ENCODE measurements at places on chromosomes 11 and 22.

DNA sequence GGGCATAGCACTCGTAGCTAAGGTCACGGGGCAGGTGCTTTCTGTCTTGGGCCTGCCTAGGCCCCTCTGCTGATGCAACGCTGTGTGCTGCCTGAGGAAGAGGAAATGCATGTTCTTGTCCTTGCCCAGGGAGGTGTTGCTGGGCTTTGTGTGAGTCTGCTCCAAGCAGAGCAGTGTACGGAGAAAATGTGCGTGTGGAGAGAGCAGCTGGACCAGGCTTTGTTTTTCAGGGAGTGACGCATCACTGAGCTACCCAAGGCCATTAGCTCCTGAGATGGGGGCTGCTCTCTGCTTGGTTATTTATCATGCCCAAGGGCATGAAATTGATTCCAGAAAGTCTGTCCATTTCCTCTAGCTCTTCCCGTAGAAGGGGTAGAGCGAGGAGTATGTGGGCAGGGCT, 82.9 kb upstream of the THY1 start:
- no peak for DNase-seq

GRCh38 chr11:128711136-128711535, 17.3 kb downstream of the FLI1 start:
- DNase-seq = no peak

- DNase-seq = no peak
Observed at GRCh38 chr11:122141725-122142124, 25.7 kb upstream of the BLID start.

DNA sequence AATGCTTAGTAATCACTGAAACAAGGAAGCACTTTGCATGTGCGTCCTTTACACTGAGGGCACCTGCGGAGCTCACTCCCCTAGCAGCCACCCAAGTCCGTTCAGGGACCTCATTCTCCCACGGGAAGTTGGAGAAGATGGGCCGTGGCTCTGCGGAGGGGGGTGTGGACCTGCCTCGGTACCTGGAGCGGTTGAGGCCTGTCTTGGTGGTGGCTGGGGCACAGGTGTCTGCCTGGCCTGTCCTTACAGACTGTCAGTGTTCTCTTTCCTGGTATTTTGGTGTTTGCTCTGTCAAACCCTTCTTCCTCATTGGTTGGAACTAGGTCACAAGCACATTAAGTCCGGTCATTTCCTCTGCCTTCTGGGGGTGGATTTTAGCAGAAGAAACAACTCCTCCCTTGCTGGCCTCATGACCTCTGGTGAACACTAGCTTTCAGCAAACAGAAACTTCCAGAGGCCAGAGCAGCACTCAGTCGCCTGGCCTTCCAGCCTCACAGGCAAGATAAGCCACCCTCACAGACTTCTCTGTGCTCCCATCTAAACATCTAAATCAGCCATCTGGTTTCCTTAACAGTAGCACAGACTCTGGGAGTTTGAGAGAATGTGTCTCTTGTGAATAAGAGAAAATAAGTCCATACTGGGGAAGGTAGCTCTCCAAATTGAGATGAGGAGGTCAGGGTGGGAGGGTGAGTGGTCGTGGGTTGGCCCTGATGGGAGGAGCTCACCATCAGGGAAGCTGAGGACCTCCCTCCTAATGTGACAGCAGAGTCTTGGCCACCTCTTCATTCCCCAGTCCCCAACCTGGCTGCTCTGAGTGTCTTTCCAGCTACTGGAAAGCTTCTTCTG, 8.6 kb downstream of the SNAP29 start:
- DNase-seq = no peak

GRCh38 chr22:38843201-38843656, 599 bp downstream of the NPTXR start:
- peak; percentile 80 for DNase-seq

DNA sequence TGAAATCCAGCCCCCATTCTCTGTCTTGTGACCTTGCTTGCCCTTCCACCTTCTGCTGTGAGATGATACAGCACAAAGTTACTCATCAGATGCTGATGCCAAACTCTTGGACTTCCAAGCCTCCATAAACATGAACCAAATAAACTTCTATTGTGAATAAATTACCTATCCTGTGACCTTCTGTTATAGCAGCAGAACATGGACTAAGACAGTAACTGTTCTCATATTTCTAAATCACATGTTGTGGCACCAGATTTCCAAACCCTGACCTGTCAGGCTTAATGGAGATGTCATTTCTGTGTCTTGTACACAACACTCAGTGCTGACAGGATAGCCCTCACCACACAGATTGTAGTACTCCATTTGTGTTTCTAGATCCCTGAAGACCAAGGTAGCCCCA, 6.0 kb downstream of the SLC22A25 start:
- no peak for DNase-seq

- DNase-seq = no peak
Observed at GRCh38 chr11:115652496-115652895, 148.3 kb upstream of the CADM1 start.

DNA sequence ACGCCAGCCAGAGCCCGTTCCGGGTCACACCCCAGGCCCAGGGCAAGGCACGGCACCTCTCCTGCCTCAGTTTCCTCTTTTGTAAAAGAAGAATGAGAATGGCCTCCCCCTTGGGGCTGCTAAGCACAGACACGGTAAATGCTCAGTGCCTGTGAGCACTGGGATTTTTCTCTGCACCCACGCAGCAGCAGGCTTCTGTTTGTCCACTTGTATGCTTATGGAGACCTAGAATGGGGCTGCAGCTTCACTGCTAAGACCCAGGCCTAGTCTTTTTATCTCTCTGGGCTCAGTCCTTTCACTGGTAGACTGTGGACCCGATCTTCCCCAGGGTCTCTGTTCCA, 1327.9 kb downstream of the TBC1D22A start:
- no peak for DNase-seq

DNA sequence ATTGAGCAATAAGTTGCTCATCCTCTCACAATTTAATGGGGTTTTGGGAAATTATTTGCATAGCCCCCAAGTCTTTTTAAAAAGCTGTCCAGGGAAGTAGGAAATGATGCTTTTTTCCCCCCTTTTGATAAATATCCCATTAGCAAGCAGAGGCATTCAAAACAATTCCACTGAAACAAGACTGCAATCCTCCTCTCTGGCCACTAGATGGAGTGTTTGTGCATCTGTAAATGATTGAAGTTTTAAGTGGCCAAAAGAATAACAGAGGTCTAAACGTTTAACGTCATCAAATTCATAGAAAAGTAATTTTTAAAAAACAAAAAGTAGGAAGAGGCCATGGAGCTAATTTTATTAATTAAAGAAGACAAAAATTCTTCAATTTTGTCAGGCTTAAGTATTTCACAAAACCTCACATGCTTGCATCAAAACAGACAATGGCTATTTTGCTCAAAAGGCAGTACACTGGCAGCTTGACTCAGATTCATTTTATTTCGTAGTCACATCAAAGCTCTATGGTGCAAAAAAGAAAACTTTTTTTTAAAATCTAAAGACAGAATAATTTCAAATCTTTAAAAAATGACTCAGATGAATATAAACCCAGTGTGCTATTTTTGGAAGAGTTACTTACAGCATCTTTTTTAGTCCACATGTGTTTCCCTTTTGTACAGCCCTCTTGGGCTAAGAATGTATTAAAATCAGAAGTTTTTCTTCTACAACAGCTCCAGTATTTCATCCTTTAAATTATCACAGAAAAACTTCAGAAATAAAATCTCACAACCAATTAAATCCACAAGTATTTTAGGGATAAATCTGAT, 17.8 kb downstream of the CHORDC1 start:
- DNase-seq = no peak

- peak; percentile 30 for DNase-seq
Observed at GRCh38 chr22:34993548-34993947, 72.4 kb upstream of the ISX start.

GRCh38 chr22:47259990-47260389, 497.5 kb downstream of the TBC1D22A start:
- DNase-seq = no peak

GRCh38 chr22:24813861-24814770, 8.1 kb downstream of the SGSM1 start:
- DNase-seq = no peak

- no peak for DNase-seq
Observed at GRCh38 chr22:21661991-21662390, 3.8 kb upstream of the PPIL2 start.

- DNase-seq = no peak
Observed at GRCh38 chr11:87368858-87369480, 331.2 kb downstream of the TMEM135 start.

- DNase-seq = no peak
Observed at GRCh38 chr11:76062733-76063132, 143.6 kb downstream of the WNT11 start.

DNA sequence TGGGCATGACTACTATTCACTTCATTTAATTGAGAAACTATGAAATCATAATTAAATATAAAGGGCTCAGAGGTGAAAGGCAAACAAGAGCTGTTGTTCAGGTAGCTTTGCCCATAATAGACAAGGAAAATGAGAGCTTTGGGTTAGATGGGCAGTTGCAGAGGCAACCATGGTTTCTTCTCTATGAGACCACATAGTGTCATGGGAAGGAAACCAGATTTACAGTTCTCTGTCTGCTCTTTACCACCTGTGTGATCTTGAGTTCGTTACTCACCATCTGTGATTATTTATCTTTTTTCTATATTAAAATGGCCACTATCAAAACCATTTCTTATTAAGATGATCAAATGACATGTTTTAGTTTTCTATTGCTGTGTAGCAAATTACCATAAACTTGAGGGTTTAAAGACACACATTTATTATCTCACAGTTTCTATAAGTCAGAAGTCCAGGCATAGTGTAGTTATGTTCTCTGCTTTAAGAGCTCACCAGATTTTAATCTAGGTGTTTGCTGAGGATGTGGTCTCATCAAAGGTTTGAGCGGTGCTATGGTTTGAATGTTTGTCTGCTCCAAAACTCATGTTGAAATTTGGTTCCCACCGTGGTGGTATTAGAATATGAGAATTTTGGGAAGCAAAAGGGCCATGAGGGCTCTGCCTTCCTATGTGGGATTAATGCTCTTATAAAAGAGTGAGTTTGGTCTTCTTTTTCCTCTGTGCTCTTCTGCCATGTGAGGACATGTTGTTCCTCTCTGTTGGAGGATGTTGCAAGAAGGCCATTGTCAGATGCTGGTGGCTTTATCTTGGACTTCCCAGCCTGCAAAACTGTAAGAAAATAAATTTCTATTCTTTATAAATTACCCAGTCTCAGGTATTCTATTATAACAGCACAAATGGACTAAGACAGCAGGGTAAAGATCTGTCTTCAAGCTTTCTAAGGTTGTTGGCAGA, 38.2 kb downstream of the OR2AG2 start:
- no peak for DNase-seq

DNA sequence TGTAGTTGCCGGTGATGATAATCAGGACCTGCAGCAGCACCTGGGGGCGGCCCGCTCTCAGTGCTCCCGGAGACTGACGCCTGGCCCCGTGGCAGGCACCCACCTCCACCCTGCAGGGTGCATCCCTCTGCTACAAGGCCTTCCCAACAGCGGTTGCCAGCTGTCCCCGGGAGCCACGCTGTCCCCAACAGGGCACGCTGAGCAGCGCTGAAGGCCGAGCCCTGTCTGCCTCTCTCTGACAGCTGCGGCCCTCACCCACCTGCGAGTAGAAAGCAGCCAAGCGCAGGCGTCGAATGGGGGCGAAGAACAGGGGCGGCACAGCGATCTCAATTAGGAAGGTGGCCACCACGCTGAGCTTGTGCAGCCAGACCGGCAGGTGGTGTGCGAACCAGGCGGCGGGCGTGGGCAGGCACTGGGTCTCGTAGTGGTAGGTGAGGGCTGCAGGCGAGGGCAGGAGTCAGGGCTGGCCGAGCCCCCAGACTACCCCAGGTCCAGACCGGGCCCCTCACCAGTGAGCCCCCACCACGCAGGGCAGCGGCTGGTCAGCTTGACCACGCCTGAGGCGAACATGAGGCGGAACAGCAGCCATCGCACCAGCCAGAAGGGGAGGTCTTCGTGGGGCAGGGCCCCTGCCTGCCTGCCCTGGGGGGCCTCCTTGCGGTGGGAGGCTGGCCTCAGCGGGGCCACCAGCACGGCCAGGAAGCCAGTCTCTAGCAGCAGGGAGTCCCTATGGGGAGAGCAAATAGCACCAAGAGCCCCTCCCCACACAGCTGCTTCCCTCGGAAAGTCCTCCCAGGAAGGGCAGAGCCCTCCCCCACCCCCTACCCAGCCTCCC, 1.5 kb downstream of the LMF2 start:
- no peak for DNase-seq

GRCh38 chr11:2451916-2452315, 7.1 kb downstream of the KCNQ1 start:
- DNase-seq = no peak

DNA sequence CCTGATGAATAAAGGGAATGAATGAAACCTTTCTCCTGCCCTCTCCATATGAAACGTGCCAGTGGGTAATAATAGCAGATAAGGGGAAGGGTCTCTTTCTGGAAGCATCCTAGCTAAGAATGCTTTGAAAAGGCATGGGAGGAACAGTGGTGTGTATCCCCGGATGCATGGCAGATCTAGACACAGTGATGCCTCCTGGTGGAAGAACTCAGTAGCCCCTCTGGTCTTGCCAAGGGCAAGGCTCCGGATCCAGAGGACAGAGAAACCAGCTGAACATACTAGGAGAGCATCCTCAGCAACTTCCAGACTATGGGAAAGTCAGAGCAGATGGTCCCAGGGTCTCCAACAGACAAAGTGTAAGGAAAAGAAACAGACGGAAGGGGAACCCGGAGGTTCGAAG, 6.4 kb downstream of the BAIAP2L2 start:
- no peak for DNase-seq

DNA sequence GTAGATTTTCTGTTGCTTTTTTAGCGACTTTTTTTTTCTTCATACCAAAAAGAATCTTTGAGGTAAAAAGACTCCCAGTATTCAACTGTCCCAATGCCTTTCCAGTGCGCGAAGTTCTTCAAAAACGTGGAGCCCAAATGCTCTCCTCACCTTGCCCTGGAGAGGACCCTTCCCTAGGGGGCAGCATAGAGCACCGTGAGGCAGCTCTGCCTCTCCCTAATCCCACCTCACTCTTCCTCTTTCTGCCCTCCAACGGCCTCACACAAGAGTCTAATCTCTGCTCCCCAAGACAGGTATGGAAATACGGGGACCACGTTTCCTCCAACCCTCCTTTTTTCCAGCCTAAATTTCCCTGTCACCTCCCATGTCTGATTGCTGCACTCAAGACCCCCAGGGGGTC, 117.5 kb upstream of the ALX4 start:
- DNase-seq = no peak

- no peak for DNase-seq
Observed at GRCh38 chr11:35785287-35786167, 123.0 kb downstream of the TRIM44 start.

DNA sequence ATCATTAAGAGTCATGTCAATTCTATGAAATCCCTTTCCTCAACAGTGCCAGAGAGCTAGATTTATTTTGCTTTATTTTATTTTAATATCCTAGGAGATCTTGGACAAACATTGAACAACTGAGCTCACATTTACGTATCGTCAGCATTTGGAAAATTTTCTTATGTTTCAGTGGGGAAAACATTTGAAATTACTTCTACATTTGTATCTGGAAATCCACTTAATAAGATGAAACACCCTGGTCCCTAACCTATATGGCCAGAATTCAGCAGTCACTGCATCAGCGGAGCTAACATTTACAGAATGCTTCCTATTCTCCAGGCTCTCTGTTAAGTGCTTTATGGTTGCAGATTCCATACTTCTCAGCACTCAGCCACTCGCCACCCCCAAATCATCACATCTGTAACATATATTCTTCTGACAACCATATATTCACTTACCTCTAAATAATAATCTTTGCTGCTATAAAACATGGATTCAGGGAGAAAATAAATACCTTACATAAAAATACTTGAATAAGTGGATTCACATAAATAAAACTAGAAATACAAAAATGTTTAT, 773.9 kb downstream of the JRKL start:
- no peak for DNase-seq

- no peak for DNase-seq
Observed at GRCh38 chr11:84691830-84692229, 935.3 kb downstream of the DLG2 start.

- DNase-seq = peak; percentile 41
Observed at GRCh38 chr11:69489031-69489745, 7.7 kb downstream of the LINC01488 start.
